ENCODE measurements at places on chromosomes 16 and 17.

DNA sequence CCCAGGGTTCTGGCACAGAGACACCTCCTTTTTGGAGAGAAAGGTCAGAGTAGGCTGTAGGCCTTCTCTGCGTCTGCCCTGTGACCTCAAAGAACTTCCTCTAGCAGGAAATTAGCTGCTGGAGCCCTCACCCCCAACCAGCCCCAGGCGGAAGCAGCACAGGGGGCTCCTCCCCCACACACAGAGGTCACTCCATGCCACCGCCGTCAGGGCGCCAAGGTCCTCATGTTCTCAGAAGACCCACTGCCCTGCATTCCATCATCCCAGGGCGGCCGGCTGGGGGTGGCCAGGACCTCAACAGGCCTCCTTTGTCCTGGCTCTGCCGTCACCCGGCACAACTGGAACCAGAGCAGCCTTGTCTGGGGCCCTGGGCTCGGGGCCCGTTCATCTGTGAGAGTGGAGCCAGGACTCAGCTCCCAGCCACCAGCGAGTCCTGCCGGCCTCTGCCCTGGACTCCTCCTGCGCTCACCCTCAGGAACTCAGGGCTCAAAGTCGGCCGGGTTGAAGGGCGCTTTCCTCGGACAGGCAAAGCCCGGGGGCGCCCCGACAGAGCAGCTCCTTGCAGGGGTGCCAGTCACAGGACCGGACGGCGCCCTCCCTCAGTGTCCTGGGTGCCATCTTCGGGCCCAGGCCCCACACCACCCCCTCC is 1.2 kb downstream of the TMC6 start:
- DNase-seq = peak; percentile 61

DNA sequence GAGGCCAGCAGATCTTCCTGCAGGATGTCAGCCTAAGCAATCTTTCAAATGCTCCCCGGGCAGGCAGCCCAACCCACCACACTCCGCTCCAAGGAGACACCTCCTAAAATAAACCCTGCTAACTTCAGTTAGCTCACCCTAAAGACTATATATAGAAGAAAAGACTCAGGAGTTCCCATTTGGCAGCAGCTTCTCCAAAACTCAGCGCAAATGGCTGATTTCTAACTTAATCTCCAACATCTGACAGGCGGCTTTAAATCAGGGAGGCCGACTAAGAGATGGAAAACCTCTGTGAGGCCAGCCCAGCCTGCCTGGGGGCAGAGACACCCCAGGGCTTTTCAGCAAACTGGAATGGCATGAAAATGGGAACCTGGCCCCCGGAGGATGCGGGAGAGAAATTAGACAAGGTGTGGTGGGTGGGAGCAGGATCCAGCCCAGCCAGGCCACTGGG is 91.6 kb downstream of the XYLT1 start:
- peak; percentile 90 for DNase-seq

DNA sequence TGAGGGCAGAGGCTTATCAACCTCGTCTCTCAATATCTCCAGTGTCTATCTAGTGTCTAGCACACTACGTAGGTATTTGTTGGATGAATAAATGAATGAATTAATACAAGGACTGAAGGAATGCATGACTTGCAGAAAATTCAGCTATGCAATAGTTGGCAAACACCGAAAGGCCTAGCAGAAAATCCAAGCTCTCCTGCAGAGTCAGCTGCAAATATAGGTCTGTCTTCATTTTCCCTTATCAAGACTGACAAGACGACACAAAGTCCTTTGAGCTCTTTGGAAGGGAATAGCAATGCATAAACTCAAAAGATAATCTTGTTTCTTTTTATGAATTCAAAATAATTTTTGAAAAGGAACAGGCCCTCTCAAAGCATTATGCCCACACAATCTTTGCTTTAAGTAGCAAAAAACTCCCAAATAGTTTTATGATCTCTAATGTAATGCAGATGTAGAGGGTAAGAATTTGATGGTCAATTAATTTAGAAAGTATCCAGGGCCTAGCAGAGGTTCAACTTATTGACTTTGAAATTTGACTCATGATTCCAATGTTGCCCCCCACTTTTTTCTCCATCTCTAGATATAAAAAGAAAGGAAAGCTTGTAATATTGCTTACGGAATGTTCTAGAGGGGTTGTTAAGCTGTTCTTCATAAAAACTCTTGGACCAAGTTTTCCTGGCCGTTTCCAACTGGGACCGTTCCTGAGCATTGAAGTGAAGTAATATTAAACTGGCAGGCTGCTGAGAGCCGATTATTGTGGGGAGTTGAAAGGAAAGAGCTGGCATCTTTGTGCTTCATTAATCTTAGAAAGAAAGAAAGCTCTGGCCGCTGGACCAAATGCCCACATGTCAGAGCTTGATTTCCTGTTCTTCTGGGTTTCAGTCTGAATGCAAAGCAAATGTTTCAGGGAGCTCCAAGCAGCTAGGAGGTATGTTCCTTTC is 227.3 kb downstream of the HS3ST3A1 start:
- DNase-seq = peak; percentile 60

DNA sequence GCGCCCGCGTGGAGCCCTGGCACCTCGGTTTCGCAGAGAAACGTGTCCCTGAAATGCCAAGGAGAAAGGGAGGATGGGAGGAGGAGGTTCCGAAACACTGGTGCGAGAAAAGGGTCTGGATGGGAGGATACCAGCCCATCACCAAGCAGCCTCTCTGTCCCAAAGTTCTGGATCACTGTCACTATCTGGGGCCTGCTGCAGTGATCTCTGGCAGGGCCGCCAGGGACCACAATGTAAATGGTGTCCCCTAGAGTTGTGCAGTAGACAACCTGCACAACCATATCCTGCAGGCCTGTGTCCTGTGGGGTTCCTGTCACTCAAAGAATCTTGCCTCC is 229.3 kb downstream of the C16orf78 start:
- no peak for DNase-seq

DNA sequence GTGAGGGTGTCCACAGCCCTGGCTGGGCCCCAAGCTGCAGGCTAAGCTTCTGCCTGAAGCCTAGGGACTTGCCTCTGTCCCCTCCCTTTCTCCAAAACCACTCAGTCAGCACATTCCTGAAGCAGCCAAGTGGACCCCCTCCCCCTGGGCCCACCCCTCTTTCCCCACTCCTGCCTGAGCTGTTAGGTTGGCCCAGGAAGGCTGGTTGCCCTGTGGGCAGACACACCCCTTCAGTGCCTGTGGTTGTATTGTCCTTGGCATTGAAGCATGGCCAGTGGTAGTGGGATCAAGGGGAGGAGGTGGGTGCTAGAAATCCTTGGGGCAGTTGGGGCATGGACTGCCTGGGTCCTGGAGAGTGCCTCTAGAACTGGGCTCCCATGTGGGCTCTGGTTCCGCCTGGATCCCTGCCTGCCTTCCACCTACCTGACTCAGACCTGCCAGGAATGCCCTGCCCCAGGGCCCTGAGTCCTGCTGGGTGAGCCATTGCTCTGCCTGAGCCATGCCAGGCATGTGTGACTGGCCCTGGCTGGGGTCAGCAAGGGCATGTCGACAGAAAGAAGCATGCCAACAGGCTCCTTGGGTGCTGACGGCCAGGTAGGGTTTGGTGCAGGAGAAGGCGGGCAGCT is 2.1 kb downstream of the TRAF4 start:
- peak; percentile 36 for DNase-seq

GRCh38 chr16:10938796-10939648 is 3.2 kb downstream of the DEXI start:
- peak; percentile 17 for DNase-seq

- no peak for DNase-seq
Measured at GRCh38 chr17:45335721-45336120, 18.9 kb upstream of the MAP3K14 start.

- no peak for DNase-seq
Measured at GRCh38 chr16:17024514-17024913, 446.2 kb downstream of the XYLT1 start.

DNA sequence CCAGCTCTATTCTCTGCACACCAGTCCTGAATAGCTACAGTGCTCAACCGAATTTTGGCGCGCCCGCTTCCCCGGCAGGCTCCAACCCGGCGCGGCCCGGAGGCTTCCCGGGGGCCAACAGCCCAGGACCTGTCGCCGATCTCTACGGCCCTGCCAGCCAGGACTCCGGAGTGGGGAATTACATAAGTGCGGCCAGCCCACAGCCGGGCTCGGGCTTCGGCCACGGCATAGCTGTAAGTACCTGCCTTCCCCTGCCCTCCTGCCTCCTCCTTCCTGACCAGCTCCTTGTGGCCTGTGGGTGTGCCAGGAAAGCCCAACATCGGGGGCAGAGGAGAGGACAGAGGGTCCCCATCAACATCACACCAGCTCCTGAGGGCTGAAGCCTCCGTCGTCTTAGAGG is 70.2 kb downstream of the CCDC182 start:
- no peak for DNase-seq

- peak; percentile 94 for DNase-seq
Measured at GRCh38 chr17:76103274-76104139, at the start of gene EXOC7. TSS of gene EXOC7 (minus strand) at chr17:76103787. CDS start at chr17:76103692, 95 bp downstream.

- DNase-seq = peak; percentile 88
Measured at GRCh38 chr17:77542551-77543490, 402.1 kb downstream of the SEC14L1 start.

DNA sequence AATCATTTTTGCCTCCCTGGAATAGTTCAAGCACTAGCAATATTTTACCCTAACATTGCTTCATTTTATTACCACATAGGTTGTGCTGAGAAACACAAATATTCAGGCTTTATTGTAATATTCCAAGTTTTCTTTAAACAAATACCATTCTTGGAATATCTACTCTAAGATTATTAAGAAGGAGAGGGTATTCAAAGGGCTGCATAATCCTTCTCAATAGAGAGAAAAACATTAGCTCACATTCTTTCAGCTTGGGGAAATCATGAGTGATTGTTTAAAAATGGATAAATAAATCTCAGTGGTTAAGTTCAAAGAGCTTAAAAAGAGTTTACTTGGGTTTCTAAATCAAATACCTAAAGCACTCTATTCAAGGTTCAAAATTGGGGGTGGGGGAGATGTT is 111.9 kb upstream of the CORO6 start:
- no peak for DNase-seq

- peak; percentile 86 for DNase-seq
Measured at GRCh38 chr17:74442670-74443515, 11.0 kb downstream of the GPRC5C start.

DNA sequence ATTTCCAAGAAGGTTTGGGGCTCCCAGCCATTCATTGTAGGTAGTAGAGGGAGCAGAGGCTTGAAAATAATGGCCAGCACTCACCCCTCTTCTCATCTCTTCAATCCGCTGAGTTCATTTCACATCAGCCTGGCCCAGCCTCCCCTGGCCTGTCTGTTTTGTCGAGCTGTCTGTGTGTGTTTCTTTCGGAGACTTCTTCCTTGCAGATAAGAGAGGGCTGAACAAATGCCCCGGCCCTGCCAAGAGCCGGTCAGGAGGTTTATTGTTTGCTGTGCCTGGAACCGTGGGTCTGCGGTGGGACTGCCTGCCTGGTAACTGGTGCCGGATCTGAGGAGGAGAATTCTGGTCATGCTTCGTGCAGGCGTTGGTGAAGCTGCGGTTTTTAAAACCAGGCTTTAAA is 3.4 kb downstream of the VPS4A start:
- no peak for DNase-seq

DNA sequence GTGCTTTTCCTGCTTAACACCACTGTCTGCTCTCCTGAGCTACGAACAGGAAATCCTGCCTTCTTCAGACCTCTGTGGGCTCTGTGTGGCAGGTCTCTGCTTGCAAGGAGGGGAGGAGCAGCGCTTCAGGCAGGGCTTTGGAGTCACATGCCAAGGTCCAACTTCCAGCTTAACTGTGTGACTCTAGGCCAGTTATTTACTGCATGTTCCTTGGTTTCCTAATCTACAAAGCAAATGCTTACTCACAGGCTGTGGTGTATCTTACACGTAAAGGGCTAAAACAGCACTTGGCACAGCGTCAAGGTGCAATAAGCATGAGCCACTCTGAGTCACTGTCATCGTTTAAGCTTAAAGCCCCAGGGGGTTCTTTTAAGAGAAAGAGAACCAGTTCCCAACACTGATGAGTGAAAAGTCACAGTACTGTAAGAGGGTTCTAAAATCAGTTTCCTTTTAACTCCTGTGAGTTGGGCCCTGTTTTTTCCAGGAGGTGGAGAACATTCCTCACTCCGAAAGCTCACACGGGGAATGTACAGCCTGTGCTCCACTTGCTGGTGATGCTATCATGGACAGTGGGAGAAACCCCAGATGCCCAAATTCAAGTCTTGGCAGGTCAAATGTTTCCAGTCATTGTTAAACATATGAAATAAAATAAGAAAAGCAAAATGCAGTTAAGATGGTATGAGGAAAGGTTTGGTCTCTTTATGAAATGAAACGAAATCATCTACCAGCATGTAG is 54.1 kb upstream of the BCAR1 start:
- peak; percentile 58 for DNase-seq

DNA sequence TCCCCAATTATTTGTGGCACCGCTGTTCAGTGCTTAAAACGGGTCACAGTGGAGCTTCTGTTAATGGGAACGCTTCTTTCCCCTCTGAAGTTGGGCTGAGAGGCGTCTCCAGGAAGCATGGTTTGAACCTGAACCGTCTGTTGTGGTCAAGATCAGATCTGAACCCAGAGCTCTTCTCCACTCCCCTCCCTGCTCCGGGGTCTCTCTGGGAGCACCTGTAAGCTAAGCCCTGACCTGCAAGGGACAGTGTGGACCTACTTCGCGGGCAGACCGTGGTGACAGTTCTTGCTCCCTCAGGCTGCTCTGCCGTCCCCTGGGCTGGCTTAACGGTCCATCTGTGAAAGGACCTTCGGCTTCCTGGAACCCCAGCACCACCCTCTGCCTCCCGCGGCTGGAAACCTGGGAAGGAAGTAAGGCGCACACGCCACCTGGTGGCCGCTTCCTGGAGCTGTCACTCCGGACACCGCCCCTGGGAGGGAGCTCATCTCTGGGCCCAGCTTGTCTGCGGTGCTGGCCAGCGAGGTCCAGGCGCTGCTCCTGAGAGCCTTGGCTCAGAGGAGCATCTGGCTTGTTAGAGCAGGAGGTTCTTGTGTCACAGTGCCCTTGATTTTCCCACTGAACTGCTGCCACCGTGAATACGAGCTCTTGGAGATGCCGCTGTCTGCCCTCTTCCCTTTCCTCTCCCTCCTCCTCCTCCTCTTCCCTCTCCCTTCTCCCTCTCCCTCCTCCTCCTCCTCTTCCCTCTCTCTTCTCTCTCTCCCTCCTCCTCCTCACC is 518.5 kb upstream of the EEF2KMT start:
- DNase-seq = peak; percentile 47

- peak; percentile 84 for DNase-seq
Measured at GRCh38 chr16:12095275-12096156, 119.0 kb downstream of the SNX29 start.

- no peak for DNase-seq
Measured at GRCh38 chr17:10337976-10338375, 34.8 kb downstream of the MYH13 start.

All from left hindlimb (tissue), 1 donor.